ENCODE measurements at places on chromosomes 1 and 21. TPM values are rescaled to one million over a fixed set of nuclear protein-coding genes. Genes with fewer than 3 reads are reported as not detected.

Gene AIRE
- 0.12 TPM for total RNA-seq

Gene CROCC
- total RNA-seq: 23.5 TPM

DNA sequence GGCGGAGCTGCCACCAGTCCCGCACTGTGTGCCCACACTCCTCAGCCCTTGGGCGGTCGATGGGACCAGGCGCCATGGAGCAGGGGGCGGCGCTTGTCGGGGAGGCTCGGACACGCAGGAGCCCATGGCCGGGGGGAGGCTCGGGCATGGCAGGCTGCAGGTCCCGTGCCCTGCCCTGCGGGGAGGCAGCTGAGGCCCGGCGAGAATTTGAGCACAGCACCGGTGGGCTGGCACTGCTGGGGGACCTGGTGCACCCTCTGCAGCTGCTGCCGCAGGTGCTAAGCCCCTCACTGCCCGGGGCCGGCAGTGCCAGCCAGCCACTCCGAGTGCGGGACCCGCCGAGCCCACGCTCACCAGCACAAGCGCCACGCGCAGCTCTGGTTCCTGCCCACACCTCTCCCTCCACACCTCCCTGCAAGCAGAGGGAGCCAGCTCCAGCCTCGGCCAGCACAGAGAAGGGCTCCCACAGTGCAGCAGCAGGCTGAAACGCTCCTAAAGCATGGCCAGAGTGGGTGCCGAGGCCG is 267.7 kb downstream of the RYR2 start:
- DNase-seq: no peak

GRCh38 chr1:230855886-230856285 is 12.4 kb downstream of the C1orf198 start:
- DNase-seq: no peak

GRCh38 chr1:171785766-171786165 is 4.3 kb downstream of the METTL13 start:
- DNase-seq: no peak

- no peak for DNase-seq
Observed at GRCh38 chr1:239044829-239045228, 341.5 kb upstream of the CHRM3 start.

DNA sequence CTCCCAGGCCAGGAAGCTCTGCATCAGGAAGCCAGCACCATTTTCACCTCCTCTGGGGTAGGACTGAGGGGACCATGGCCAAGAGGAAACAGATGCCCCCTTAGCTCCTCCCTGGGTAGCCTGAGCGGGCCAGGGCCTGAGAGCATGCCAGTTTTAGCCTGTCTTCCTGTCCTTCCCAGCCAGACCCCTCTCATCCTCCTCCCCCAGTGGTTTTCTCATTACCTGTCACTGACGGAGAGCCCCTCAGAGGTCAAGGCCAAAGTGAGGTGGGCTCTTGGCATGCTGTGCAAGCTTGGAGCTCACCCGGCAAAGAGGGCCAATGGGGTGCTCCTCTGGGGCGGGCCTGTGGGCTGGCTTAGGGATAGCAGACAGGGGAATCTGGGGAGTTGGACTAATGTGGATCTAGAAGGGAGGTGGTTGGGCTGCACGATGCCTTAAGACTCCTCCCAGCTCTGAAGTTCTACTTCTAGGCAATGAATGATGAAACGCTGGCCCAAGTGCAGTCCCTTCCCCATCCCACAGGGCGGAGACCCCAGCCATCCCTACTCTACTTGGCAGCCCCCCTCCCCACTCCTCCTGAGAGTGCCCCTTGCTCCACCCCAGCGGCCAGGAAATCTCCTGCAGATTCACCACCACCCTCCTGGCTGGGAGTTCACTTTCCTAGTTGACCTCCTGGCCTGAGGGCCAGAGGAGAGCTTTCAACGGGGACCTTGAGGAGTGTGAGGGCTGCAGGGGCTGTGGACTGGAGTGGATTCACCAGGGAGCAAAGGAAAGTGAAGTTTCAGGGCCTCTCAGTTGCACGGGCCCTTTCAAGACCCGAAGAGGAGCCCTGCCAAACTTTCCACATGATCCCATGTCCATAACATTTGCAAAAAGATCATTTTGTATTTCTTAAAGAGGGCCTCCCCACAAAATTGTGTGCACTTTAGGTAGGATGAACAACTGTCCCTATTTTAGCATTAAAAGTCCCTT is 9.4 kb upstream of the LMNA start:
- no peak for DNase-seq

DNA sequence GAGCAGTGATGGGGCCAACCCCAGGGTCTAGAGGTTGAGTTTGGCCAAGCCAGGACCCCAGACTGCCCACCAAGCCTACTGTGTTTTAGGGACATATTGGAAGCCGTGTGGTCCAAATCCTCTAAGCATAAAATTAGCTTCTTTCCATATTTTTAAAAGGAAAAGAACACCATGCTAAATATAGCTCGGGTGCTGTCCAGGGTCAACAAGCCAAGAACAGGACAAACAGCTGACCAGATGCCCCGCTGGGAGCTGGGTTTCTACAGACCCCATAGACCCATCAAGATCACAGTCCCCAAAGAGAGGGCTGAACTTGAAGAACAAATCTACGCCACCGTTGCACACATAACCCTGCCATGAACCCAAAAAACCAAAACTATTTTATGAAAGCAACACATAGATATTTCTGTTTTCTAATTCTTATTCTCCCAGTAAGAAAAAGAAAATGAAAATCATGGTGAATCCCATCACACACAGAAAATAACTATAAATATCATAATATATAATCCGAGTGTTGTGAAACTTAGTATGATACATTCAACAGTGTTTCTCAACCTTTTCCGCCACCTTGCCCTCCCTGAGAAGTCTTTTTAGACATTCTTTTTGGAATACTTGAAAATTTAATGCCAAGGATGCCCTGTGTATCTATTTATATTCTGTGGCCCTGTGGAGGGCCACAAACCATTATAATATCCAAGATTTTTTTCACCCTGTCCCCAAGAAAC is 36.2 kb upstream of the FHAD1 start:
- no peak for DNase-seq

GRCh38 chr1:70737125-70737524 is 310.5 kb downstream of the PTGER3 start:
- no peak for DNase-seq

DNA sequence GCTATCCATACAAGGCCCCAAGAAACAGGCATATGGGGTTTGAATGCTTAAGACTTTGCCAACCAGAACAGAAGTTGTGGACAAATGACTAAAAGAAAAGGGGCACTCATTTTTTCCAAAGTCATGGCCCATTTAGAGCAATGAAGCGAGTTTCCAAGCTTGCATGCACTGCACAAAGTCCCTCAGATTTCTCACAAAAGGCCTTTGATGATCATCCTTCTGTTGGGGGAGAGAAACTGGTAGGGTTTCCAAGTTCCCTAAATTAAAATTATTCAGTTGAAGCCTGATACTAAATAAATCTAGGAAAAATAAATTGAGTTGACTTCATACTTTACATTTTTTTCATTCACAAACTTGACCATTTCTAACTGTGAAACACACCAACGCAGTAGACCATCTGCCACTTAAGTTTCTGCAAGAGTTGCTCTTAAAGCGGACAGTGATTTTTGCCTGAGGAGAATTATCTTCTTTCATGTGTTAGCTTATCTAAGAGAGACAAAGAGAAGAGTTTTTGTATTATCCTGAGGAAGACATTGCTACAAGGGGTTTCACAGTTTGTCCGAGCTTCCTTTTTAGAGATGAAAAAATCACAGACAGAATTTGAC is 139.2 kb downstream of the SEC16B start:
- no peak for DNase-seq
